T-helper 17 cell (primary cell): ENCODE measurements at places on chromosomes 5 and 9.
A peak's percentile ranks its signal among the peaks of the same experiment; 100 is the strongest.

GRCh38 chr5:123785162-123786071 lies 273.4 kb downstream of the CSNK1G3 start:
- H3K36me3 ChIP-seq: no peaks in the 10 kb centered on the region
- DNase-seq: no peak
- no peak overlapping the region for H3K4me3 ChIP-seq
- no peak overlapping the region for H3K27ac ChIP-seq

GRCh38 chr5:170109059-170110031 lies 3.6 kb downstream of the FOXI1 start:
- no peak overlapping the region for H3K27ac ChIP-seq
- peaks cover 4% of the 10 kb centered on the region for H3K4me1 ChIP-seq
- H3K36me3 ChIP-seq: peaks cover 2% of the 10 kb centered on the region
- no peak overlapping the region for H3K4me3 ChIP-seq

GRCh38 chr9:131423171-131423581 lies 29.3 kb downstream of the PRRC2B start:
- peak overlapping the region; percentile 41 for H3K27ac ChIP-seq
- peaks cover 55% of the 10 kb centered on the region for H3K4me1 ChIP-seq
- H3K27me3 ChIP-seq: no peaks in the 10 kb centered on the region
- no peak for DNase-seq

DNA sequence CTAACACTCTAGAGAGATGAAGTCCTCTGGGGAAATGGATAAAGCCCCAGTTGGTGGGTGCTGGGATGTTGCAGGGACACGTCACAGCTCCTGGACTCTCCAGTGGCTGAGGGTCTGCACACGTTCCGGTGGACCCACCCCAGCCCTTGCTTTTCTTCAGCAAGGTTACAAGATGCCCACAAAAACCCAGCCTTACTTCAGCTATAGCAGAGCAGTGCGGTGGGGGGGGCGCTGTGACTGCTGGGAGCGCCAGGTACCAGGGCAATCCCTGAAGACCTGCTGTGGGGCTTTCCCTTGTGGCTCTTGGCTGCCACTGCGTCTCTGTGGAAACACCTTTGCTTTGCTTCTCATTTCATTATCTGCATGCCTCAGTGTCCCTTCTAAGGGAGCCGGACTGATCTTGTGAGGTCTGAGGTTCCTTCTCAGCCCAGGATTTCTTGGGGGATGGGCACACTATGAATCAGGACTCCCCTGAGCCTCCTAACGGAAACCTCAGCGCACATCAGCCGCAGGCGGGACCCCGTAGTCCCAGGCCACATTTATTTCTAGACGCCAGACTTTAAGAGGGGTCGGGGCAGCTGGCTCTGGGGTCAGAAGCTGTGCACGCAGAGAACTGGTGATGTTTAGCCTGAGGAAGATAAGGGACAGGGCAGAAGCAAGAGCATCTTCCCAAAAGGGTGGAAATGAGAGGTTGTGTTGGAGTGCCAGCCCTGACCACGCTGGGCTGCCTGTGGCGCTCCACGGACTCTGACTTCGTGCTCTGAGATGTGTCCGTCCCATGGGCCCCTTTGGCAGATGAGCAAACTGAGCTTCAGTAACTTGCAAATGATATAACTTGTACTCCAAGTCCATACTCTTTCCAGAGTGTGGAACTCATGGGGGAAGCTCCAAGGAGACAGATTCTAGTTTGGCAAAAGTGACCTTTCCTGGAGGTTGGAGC lies 106.8 kb downstream of the WNK2 start:
- H3K27ac ChIP-seq: no peak overlapping the region
- no peak for DNase-seq
- H3K27me3 ChIP-seq: peaks cover 59% of the 10 kb centered on the region
- H3K4me3 ChIP-seq: no peak overlapping the region
- H3K36me3 ChIP-seq: peaks cover 9% of the 10 kb centered on the region

- H3K27ac ChIP-seq: no peak overlapping the region
- no peak for DNase-seq
- H3K4me1 ChIP-seq: peaks cover 2% of the 10 kb centered on the region
- peaks cover 4% of the 10 kb centered on the region for H3K36me3 ChIP-seq
- H3K4me3 ChIP-seq: no peak overlapping the region
Observed at GRCh38 chr5:127805448-127805847, 102.3 kb downstream of the CCDC192 start.

DNA sequence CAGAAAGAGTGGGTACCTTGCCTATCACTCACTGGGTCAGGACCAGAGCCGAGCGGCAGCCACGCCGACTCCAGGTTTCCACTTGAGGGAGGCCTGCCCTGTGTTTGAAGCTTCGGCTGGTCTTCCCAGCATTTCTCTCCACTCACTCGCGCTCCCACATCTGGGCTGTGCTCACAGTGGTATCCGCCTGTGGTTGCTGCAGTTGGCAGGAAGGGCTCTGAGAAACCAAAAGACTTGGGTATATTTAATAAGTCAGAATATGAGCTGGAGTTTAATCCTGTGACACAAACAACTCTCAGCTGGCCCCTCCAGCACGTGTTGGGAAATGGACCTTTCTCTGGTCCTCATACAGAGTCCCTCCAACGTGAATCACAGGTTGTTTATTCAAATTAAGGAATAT lies 70.9 kb downstream of the SPRY4 start:
- H3K4me1 ChIP-seq: no peaks in the 10 kb centered on the region
- H3K4me3 ChIP-seq: no peak overlapping the region
- H3K36me3 ChIP-seq: no peaks in the 10 kb centered on the region
- no peak for DNase-seq

- no peak for DNase-seq
- no peaks in the 10 kb centered on the region for H3K36me3 ChIP-seq
- H3K4me1 ChIP-seq: peaks cover 34% of the 10 kb centered on the region
- H3K27ac ChIP-seq: peak overlapping the region; percentile 94
- no peak overlapping the region for H3K4me3 ChIP-seq
Observed at GRCh38 chr5:91312698-91313097, 70.4 kb downstream of the ARRDC3 start.

DNA sequence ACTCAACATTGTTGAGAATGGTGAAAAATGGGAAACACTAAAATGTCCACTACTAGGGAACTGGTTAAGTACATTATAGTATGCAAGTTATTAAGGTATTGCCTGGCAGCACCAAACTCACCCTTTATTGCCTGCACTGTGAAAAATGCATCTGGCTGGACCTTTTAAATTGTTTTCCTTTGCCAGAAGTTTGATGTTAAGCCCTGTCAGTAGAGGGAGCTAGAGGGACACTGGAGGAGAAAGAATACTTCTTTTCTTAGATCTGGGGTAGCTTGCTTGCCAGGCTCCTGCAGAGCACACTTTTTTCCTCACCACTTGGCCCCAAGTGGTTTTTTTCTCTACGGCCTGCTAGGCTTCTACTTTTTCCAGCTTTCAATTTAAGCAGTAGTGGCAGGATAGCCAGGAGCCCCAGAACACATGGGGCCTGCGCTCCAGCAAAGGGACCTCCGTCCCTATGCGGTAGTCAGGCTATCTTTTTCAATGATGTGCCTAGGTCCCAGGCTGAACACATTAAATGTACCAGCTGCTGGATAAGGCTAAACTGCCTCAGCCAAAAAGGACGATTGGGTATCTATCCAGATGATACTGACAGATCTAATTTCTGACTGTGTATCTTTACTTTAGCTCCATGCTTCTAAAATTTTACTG lies 8.0 kb upstream of the HABP4 start:
- no peak overlapping the region for H3K27ac ChIP-seq
- H3K27me3 ChIP-seq: no peaks in the 10 kb centered on the region
- H3K36me3 ChIP-seq: no peaks in the 10 kb centered on the region

- peak overlapping the region; percentile 50 for H3K4me3 ChIP-seq
- H3K27me3 ChIP-seq: no peaks in the 10 kb centered on the region
Observed at GRCh38 chr9:77726289-77726688, 78.2 kb upstream of the GNA14 start.

DNA sequence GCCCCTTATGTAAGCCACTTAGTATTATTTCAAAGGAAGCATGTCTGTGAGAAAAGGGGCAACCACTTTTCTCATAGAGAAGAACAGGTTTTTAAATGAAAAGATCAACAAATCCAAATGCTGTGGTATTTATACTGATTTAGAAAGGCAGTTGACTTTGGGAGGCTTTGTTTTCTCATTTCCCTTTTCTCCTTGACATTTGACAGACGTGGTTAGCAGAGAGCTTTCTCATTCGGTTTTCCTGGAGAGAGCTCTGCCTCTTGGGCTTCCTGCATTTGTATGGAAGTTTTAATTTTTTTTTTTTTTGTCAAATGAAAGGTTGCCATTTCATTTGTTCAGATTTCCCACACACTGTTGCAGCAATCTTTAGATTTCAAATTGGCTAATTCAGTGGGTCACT lies 62.5 kb downstream of the EXOSC2 start:
- H3K4me1 ChIP-seq: peaks cover 22% of the 10 kb centered on the region
- no peak overlapping the region for H3K27ac ChIP-seq
- no peak overlapping the region for H3K4me3 ChIP-seq
- H3K36me3 ChIP-seq: peaks cover 2% of the 10 kb centered on the region
- no peaks in the 10 kb centered on the region for H3K27me3 ChIP-seq

- H3K4me1 ChIP-seq: no peaks in the 10 kb centered on the region
- DNase-seq: no peak
- H3K27ac ChIP-seq: no peak overlapping the region
- H3K27me3 ChIP-seq: peaks cover 42% of the 10 kb centered on the region
- no peak overlapping the region for H3K4me3 ChIP-seq
Observed at GRCh38 chr5:153491038-153491744, 721 bp downstream of the GRIA1 start.

- H3K4me3 ChIP-seq: no peak overlapping the region
- no peak overlapping the region for H3K27ac ChIP-seq
- peaks cover 5% of the 10 kb centered on the region for H3K4me1 ChIP-seq
- peaks cover 3% of the 10 kb centered on the region for H3K36me3 ChIP-seq
- no peaks in the 10 kb centered on the region for H3K27me3 ChIP-seq
Observed at GRCh38 chr5:143116814-143117213, 286.7 kb downstream of the NR3C1 start.

DNA sequence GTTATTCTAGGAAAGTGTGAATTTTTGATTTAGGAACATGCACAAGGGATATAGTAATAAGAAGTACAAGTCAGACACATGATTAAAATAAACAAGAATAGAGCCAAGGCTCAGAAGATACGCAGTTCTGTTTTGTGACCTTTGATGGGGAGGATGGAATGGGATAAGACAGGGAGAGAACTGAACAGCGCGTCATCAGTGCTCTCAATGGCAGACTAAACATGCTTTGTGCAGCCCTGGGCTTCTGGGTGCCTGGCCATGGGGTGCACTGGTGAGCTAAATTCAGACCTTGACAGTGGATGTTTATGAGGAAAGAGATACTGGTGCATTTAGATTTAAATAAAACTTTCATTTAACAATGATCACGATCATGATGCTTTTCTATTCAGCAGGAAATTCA lies 309.7 kb downstream of the ARHGEF28 start:
- H3K4me3 ChIP-seq: no peak overlapping the region
- peaks cover 56% of the 10 kb centered on the region for H3K27me3 ChIP-seq
- no peak overlapping the region for H3K27ac ChIP-seq
- DNase-seq: no peak
- H3K4me1 ChIP-seq: no peaks in the 10 kb centered on the region
- no peaks in the 10 kb centered on the region for H3K36me3 ChIP-seq

DNA sequence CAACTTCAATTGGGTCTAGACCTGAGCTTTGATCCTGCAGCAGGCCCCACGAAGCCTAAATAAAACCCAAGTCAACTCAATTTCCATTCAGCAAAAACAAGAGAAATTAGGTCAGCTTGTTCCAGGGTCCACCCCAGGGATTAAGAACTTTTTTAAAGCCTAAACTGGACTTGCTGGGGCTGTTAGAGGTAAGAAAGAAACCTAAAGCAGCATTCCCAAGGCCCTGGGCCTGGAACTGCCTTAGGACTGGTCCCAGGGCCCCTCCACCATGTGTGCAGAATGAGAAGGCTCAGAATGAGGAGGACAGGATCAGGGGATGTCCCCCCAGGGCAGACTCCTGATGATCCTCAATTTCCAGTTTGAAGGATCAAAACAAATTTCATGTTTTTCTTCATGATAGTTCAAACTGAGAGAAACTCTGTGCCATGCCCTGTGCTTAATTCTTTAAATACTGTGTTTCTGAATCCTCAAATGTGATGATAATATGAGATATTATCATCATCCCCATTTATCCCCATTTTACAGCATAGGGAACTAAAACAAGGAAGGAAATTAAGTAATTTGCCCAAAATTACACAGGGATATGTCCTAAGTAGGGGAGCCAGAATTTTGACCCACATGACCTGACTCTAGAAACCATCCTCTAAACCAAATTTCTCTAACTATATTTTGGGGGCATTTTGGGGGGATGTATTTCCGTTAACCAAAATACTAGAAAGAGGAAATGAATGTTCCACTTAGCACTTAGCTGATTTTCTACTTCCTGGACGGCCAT lies 64.5 kb downstream of the DENND1A start:
- H3K27me3 ChIP-seq: no peaks in the 10 kb centered on the region
- no peak overlapping the region for H3K4me3 ChIP-seq
- H3K36me3 ChIP-seq: no peaks in the 10 kb centered on the region
- no peak for DNase-seq

GRCh38 chr5:75265731-75266130 lies 29.1 kb upstream of the ANKRD31 start:
- no peaks in the 10 kb centered on the region for H3K36me3 ChIP-seq
- peaks cover 16% of the 10 kb centered on the region for H3K27me3 ChIP-seq
- no peak overlapping the region for H3K4me3 ChIP-seq
- DNase-seq: no peak
- H3K4me1 ChIP-seq: peaks cover 5% of the 10 kb centered on the region
- H3K27ac ChIP-seq: no peak overlapping the region

- peaks cover 8% of the 10 kb centered on the region for H3K36me3 ChIP-seq
- H3K4me1 ChIP-seq: peaks cover 26% of the 10 kb centered on the region
- DNase-seq: no peak
- peak overlapping the region; percentile 99 for H3K4me3 ChIP-seq
Observed at GRCh38 chr5:115262011-115262320, 711 bp downstream of the PGGT1B start.
